ENCODE measurements at places on chromosomes 2 and 18.

DNA sequence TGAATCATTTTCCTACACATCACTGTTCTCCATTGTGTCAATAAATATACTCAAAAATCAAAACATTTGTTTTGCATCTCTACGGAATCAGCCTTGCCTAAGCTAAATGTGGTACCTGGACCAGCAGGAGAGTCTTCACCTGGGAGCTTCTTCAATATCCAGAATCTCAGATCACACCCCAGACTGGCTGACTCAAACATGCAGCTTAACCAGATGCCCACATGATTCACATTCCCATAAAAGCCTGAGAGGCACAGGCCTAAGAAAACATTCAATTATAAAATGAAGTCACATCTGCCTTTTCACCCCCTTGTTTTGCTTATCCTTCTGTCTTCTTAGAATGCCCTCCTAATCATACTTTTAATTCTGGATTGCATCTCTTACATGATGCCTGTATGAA is 1045.5 kb upstream of the NXPH2 start:
- no peak for DNase-seq

DNA sequence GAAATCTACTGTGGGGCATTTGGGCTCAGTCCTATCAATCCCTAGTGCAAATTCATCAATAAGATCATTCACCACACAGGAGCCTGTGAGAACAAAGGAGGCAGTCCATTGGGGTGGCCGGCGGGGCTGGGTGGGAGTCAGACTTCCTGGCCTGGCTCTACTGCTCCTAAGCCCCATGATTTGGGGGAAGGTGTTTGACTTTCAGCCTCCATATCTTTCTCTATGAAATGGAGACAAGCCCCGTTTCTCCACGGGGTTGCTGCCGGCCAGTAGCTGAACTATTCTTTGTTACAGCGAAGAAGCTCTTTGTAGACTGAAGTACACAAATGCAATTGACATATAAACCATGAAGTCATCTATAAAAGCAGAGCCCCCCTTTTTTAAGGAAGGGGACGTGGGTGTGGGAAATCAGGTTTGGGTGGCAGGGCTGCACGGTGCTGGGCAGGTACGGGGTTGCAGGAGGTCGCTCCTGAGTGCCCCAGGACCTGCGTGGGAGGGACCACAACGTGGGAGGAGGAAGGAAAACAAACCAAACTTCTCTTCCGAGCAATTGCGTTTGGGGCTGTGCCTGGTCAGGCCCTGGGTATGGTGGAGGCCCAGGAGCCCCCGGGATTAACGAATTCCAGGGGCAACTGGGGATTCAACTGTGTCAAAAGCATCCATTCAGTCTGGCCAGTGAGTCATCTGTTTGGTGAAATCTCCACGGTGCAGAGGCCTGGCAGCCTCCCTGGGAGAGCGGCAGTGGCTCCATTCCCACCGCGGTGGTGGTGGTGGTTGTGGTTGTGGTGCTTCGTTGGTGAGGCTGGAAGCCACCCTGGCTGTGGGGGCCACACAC is 18.2 kb downstream of the FBLN7 start:
- peak; percentile 24 for DNase-seq

- DNase-seq = no peak
Measured at GRCh38 chr2:187138265-187138664, 289.3 kb upstream of the ZSWIM2 start.

DNA sequence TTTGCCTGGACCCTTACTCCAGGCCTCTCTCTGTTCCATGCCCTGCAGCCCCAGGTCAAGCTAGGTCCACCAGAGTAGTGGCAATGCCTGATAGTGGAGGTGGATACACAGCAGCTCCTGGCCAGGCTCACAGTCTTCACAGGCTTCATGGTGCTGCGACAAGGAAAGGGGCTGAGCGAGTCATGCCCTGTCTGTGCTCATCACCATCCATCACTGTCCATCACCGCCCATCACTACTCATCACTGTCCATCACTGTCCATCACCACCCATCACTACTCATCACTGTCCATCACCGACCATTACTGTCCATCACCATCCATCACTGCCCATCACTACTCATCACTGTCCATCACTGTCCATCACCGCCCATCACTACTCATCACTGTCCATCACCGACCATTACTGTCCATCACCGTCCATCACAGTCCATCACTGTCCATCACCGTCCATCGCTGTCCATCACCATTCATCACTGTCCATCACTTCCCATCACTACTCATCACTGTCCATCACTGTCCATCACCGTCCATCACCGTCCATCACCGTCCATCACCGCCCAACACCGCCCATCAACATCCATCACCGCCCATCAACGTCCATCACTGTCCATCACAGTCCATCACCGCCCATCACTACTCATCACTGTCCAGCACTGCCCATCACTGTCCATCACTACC is 57.1 kb upstream of the OTOS start:
- DNase-seq = no peak

GRCh38 chr18:23093772-23094171 is 41.5 kb upstream of the CABLES1 start:
- DNase-seq = no peak

DNA sequence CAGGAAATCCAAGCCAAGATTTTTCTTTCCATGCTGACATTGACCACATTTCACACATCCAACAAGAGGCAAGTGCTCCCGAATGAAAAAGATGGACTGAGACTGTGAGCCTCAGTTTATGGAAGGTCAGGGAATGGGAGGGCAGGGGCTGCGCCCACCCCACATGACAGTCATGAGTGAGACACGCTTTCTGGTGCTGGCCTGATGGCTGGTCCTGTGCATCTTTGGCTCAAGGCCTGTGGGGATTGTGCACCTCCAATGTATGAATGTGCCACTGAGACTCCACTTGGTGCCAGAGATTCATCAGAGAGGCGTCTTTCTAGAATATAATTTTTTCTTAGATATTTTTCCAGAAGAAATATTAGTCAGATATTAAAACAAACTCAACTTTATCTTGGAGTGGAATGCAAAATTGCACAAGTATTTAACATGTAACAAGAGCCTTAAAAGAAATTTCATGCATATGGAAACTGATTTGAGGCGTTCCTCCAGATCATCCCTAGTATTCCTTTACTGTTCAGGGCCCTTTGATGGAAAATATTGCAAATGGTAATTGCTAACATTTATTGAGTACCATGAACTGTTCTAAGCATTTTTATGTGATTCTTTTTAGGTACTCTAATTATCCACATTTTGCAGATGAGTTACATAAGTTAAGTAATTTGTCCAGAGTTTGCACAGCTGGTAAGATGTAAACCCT is 87.3 kb upstream of the GPR45 start:
- no peak for DNase-seq

- no peak for DNase-seq
Measured at GRCh38 chr2:8086357-8086756, 595.5 kb upstream of the ID2 start.

GRCh38 chr2:174184915-174185314 is 63.4 kb downstream of the OLA1 start:
- no peak for DNase-seq

DNA sequence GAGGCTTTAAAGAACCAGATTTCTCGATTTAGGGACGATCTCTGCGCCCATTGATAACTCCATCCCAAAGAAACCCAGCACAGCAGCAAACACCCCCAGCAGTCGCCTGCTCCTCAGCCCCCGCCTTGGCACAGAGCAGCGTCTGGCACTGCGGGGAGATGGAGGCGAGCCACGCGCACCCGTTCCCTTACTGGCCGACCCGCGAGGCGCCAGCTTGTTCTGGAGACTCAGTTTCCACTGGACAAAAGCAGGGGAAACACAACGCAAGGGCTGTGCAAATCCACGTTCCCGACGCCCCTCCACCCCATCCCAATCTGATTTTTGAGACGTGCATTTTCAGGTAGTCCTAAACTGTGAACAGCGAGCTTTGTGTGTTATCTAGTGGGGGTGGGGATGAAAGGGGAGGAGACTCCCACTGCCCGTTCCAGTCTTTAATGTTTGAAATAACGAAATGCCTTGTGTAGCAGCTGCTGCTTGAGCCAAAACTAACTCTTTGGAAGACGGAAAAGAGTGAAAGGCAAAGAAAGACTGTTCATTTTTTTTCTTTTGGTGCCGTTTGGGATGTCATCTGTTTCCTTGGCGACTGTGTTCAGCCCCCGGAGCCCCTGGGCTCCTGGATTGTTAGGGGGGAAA is 143.2 kb downstream of the MEIS1 start:
- no peak for DNase-seq

DNA sequence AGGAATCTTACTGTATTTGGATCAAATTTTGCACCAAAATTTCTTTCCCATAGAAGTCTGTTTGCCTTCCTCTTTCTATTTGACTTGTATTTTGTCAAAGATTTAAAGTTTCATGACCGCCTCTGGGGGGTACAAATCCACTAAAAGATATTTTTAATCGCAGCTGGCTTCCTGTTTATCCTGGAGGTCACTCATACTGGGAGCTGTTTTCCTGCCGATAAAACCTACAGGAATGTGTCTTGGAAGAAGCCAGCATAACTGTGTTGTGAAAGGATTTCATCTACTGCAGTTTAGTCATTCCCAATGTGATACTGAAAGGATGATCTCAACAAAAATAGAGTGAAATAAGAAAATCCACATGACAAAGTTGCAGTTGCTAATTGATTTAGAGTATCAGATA is 184.0 kb downstream of the RIT2 start:
- DNase-seq = no peak

DNA sequence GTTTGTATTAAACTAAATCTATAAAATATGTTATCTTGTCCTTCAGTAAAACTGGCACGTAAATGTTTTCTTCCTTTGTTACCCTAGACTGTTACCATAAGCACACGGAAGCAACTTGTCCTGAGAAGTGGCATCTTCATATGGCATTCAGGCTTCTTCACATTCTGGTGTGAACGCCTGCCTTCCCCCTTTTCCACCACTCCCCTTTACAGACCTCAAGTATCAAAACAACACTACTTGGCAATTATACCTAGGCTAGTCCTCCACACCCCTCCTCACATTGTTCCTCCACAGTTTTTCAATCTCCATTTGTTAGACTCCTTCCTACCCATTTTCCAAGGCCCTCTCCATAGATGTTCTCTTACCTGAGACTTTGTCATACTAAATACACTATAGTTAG is 2.9 kb downstream of the MEX3C start:
- DNase-seq = no peak

- no peak for DNase-seq
Measured at GRCh38 chr2:726169-726568, 49.0 kb upstream of the TMEM18 start.

DNA sequence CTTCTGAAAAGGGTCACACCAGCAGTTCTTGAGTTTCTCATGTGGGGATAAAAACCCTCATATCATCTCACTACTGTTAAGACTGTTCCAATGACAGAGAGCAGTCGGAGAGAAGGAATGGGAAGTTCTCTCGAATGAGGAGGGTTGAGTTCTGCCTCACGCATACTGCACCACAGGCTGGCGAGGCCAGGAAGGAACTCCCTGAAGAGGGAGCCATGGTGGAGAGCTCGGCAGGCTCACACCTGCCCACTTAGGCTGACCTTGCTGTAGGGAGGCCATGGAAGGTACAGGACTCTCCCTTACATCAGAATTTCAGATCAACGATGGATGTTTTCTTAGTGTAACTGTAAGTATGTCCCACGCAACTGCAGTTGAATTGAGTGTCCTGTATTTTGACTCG is 64.6 kb downstream of the RALBP1 start:
- DNase-seq = no peak

- DNase-seq = peak; percentile 74
Measured at GRCh38 chr18:59900222-59901128, 679 bp downstream of the PMAIP1 start.

- no peak for DNase-seq
Measured at GRCh38 chr2:202432776-202433175, 56.6 kb downstream of the BMPR2 start.

- no peak for DNase-seq
Measured at GRCh38 chr18:32735781-32736180, 37.0 kb downstream of the KLHL14 start.

DNA sequence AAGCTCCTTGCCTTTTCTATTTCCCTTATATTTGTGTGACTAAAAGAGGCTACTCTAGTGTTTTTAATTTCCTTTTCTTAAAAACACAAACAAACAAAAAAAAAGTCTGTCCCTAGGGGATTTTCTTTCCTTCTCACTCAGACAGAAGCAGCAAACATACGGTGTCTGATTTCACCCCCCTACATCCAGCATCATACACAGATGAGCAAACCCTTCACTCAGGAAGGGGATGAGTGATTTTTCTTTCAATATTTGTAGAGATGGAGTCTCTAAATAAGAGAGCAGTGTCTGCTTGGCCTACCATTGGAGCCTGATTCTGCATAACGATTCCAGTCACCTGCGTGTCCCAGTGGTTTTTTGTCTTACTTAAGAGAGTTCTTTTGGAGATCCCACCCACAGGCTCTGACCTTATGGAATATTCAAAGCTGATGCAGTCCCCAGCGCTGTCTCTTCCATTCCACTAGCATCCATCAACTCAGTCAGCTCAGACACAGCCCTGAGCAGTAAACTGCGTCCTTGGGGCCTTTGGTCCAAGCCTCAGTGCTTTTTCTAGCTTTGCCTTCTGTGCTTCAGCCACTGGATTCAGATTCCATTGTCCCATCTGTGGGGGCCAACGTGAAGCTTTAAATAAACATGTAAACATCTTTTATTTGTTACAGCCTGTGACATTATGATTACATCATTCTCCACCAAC is 52.6 kb upstream of the TPO start:
- no peak for DNase-seq

GRCh38 chr2:39508198-39508597 is 71.1 kb upstream of the MAP4K3 start:
- DNase-seq = no peak

- no peak for DNase-seq
Measured at GRCh38 chr2:180983468-180984242, 3.2 kb downstream of the UBE2E3 start.

- DNase-seq = no peak
Measured at GRCh38 chr18:4068552-4069158, 386.5 kb downstream of the DLGAP1 start.

- DNase-seq = no peak
Measured at GRCh38 chr2:62200291-62200841, 4.5 kb downstream of the B3GNT2 start.

DNA sequence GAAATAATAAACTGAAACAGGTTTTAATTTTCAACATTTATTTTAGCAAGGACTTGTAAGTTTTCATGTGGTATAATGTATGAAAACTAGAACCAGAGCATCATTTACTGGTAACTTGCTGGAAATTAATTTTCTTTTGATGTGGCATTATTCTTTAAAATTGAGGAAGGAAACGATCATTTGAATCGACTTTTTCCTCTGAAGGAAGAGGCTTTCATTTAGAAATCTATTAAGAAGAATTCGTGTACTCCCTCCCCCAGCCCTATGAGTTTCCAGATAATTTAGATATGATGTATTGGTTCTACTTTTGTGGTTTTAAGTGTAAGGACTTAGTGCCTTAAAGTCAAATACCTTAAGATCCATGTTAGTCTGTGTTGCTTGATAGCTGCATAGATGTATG is 2.5 kb downstream of the BABAM2 start:
- DNase-seq = no peak

Data from stimulated activated naive CD4-positive, alpha-beta T cell treated with Interleukin-2 at 50 U/mL for 16 hours (primary cell).